ENCODE measurements at places on chromosomes 7 and 10. TPM values are rescaled to one million over a fixed set of nuclear protein-coding genes. Genes with fewer than 3 reads are reported as not detected.

FBXO24 gene
- polyA plus RNA-seq, result 0.73 TPM

NPS gene
- polyA plus RNA-seq, result not detected

SNCG gene
- 68.0 TPM for polyA plus RNA-seq

BICC1 gene
- 3.8 TPM for polyA plus RNA-seq

NUTM2A gene
- 0.78 TPM for polyA plus RNA-seq

CH25H gene
- polyA plus RNA-seq, result 0.51 TPM

MET gene
- polyA plus RNA-seq, result 4.7 TPM

RGR gene
- 0.16 TPM for polyA plus RNA-seq

FAM171A1 gene
- 4.8 TPM for polyA plus RNA-seq

OR2A12 gene
- not detected for polyA plus RNA-seq

ELFN1 gene
- polyA plus RNA-seq, result 5.7 TPM

PRTFDC1 gene
- polyA plus RNA-seq, result 4.8 TPM

UCMA gene
- polyA plus RNA-seq, result not detected

ADAM12 gene
- polyA plus RNA-seq, result 0.07 TPM

FGFR2 gene
- polyA plus RNA-seq, result 0.33 TPM

ZNF786 gene
- polyA plus RNA-seq, result 2.0 TPM

TAS2R41 gene
- not detected for polyA plus RNA-seq

HOXA5 gene
- polyA plus RNA-seq, result not detected

MRC1 gene
- polyA plus RNA-seq, result 4.1 TPM

KAT6B gene
- 15.4 TPM for polyA plus RNA-seq

GRB10 gene
- polyA plus RNA-seq, result 22.5 TPM

SRRT gene
- polyA plus RNA-seq, result 47.6 TPM

STAM gene
- 10.7 TPM for polyA plus RNA-seq

PIP gene
- not detected for polyA plus RNA-seq

HYAL4 gene
- polyA plus RNA-seq, result not detected

GBX1 gene
- 1.0 TPM for polyA plus RNA-seq

DYDC1 gene
- polyA plus RNA-seq, result not detected

SORBS1 gene
- 350 TPM for polyA plus RNA-seq

HIP1 gene
- polyA plus RNA-seq, result 7.0 TPM

SAP25 gene
- polyA plus RNA-seq, result 0.88 TPM

ANKRD61 gene
- polyA plus RNA-seq, result not detected

PAX4 gene
- not detected for polyA plus RNA-seq

TUBAL3 gene
- polyA plus RNA-seq, result 0.23 TPM
